ENCODE measurements at places on chromosomes 6 and 20.
A peak's percentile ranks its signal among the peaks of the same experiment; 100 is the strongest.

- no peak for DNase-seq
Observed at GRCh38 chr6:19492636-19493405, 344.3 kb upstream of the ID4 start.

DNA sequence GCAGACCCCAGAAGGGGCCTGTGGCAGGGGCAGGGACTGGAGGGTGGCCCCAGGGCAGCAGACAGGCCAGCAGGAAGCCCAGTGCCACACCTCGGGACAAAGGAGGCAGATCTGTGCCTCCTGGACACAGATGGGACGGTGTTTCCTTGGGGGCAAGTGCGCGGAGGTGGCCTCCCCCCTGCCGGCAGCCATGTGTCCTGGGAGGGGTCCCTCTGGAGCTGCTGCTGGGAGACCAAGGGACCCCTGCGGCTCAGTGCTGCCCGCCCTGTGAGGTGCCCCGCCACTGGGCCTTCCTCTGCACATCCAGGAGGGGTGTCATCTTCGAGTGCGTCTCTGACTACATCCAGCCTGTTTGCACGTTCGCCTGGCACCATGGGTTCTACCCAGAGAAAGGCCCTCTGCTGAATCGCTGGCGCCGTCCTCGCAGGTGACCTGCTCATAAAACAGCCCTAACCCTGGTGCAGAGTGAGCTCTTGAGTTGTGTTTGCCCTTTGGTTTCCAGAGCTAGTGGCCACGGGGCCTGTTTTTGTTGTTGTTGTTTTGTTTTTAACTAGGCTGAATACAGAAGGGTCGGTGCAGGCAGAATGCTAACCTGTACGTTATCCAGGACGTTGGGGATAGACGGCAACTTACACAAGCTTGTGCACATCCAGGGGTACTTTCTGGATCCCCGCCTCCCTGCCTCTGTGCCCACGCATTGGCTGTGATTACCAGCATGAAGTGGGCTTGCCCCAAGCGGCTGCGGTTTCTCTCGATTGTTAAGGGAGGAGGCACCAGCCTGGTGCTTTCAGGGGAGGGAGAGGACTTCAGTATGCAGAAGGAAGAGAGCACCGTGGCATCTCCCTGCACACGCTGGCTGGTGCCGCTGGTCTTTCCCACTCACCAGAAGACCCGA is 1.3 kb upstream of the KCNQ2 start:
- DNase-seq, result no peak

- DNase-seq, result no peak
Observed at GRCh38 chr20:53698371-53698978, 104.8 kb upstream of the ZNF217 start.

- no peak for DNase-seq
Observed at GRCh38 chr6:89566930-89567629, 71.5 kb downstream of the LYRM2 start.

DNA sequence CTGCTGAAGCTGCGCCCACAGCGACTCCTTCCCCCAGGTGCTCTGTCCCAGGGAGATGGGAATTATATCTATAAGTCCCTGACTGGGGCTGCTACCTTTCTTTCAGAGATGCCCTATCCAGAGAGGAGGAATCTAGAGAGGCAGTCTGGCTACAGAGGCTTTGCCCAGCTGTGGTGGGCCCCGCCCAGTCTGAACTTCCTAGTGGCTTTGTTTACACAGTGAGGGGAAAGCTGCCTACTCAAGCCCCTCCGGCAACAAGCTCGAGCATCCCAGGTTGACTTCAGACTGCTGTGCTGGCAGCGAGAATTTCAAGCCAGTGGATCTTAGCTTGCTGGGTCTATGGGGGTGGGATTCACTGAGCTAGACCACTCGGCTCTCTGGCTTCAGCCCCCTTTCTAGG is 152.5 kb upstream of the MAP3K7 start:
- no peak for DNase-seq

GRCh38 chr6:108117427-108118358 is 43.2 kb upstream of the OSTM1 start:
- DNase-seq, result no peak

GRCh38 chr20:8780915-8781314 is 288.0 kb upstream of the PLCB4 start:
- no peak for DNase-seq

DNA sequence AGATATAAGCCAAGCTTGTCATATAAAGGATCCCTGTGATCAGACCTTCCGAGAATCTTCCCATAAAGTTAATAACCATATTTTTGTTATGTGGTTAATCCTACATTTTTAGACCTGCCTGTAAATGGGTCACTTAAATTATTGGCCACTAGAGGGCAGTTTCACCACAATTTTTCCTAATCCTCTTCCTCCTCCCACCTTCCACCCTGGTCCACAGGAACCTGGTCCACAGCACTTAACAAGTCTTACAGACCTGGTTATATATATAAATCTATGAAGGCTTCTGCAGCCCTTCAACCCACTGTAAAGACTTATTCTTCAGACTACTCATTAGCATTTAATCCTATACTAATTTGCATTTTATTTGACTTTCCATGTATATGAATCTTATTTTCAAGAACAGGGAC is 28.3 kb downstream of the MRS2 start:
- no peak for DNase-seq

DNA sequence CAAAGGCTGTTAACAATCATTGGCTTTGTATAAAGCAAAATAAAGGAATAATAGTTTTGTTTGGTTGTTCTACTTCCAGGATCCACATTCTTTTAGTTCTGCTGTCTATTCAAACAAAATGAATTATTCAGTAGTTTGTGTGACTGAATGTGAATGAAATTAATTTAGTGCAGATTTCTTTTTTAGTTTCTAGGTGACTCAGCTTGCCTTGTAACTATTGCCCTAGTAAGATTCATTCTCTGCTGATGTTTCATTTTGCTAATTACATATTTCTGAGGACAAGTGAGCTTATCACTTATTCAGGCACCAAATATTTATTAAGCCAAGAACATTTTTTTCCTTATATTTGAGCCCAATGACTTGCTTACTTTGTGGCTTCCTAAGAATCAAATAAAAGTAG is 46.5 kb upstream of the RIPOR2 start:
- peak; percentile 77 for DNase-seq

DNA sequence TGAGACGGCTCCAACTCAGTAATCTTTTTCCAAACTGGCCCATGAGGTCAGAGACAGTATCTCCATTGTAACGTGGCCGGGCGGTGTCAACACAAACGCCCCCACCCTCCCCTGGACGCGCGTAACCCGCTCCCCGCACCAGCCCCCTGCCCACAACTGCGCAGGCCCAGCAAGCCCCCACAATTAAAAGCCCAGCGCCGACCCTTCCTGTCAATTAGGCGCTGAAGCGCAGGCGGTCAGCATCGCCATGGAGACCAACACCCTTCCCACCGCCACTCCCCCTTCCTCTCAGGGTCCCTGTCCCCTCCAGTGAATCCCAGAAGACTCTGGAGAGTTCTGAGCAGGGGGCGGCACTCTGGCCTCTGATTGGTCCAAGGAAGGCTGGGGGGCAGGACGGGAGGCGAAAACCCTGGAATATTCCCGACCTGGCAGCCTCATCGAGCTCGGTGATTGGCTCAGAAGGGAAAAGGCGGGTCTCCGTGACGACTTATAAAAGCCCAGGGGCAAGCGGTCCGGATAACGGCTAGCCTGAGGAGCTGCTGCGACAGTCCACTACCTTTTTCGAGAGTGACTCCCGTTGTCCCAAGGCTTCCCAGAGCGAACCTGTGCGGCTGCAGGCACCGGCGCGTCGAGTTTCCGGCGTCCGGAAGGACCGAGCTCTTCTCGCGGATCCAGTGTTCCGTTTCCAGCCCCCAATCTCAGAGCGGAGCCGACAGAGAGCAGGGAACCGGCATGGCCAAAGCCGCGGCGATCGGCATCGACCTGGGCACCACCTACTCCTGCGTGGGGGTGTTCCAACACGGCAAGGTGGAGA is at the start of the genes HSPA1A and HSPA1L:
HSPA1A (plus strand) TSS at position 519 of the 814 bp plus-strand sequence; CDS start at position 733, 214 bp downstream.
HSPA1L (minus strand) TSS at position 259 of the 814 bp plus-strand sequence. CDS start 3,311 bp downstream, outside the sequence.
- peak; percentile 81 for DNase-seq

DNA sequence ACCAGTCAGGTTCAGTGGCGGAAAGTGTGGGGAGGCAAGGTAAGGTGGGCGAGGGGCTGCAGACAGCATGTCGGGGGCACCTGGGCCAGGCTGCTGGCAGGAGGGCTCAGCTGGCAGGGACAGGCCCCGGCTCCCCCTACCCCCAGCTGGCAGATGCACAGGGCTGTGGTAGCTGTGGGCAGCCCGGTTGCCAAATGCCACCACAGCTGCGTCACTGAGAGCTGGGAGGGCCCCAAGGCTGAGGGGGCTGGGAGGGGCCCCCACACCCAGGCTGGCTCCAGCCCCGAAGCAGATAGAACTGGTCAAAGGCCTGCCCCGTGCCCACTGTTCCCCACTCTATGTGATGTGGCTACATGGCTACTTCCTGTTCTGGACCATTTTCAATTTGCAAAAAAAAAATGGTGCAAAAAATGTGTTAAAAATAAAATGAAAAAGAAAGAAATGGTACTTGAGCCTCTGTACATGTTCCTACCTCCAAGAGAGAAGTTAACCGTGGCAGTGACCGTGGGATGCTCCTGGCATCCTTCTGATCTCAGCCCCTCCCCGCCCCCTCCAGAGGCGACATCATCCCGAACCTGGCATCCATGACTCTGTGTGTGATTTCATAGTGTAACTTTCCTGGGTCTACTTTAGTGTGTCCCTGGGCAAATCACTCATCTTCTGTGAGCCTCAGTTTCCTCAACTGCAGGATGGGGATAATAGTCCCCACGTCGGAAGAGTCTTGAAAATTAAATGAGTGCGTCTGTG is 64.4 kb downstream of the UBE2V1 start:
- no peak for DNase-seq

- no peak for DNase-seq
Observed at GRCh38 chr6:1629316-1629715, 19.6 kb downstream of the FOXC1 start.

DNA sequence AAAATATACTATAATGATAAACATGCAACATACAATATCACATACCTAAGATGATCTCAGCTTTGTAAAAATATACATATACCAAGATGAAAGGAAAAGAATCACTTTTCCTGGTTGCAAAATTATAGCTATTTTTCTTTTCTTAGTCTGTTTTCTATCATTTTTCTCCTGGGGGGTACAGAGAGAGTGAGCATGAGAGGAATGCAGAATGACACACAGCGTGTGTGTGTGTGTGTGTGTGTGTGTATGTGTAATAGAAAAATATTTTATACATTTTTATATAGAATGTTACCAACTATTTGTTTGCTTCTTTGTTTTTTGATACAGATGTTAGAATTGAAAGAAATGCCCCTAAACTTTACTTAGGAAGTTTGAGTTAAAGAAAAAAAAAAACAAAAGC is 64.3 kb downstream of the FAM83B start:
- DNase-seq, result no peak
